ENCODE measurements at places on chromosomes 11 and 22. TPM values are rescaled to one million over a fixed set of nuclear protein-coding genes. Genes with fewer than 3 reads are reported as not detected.

- DNase-seq, result no peak
Measured at GRCh38 chr11:44140372-44140771, 44.9 kb downstream of the EXT2 start.

DNA sequence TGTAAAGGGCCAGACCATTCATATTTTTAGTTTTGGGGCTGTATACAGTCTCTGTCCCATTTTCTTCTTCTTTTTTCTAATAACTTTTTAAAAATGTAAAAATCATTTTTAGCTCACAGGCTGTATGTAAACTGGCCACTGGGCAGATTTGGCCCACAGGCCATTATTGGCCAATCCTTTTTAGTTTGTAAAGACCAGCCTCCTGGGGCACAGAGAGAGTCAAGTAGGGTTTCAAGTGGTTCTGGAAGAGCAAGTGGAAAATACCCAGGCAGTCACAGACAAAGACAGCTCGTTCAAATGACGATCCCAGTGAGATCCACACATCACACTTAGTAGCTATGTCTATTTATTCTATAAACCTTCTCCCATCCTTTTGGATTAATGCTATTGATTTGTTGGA lies 150.2 kb upstream of the ARHGAP20 start:
- no peak for DNase-seq

DNA sequence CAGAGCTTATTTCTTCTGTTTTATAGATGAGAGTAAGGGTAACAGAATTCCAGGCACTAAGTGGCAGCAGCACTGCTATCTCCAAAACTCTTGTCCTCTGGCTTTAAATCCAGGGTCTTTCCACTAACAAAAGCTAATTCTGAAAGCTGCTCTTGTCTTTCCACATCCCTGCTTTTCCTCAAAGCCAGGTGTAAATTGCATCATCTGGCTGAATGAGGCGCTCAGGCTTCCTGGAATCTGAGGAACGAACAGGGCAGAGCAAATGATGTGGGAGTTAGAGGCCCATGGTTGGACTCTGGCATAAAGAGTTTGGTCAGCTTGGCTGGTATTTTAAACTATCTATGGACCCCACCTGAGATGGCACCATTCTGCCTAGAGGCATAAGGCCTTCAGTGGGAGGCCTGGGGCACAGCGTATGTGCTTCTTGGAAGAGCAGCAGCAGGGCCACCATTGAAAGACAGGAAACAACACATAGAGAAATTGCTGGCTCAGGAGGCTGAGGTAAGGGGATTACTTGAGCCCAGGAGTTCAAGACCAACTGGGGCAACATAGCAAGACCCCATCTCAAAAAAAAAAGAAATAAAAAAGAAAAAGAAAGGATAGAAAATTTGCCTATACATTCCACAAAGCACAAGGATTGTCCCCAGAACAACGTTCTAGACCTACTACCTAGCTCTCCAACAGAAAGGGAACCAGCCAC lies 1.9 kb downstream of the KCNJ5 start:
- DNase-seq, result no peak

GRCh38 chr11:72482211-72482812 lies 48.0 kb upstream of the CLPB start:
- DNase-seq, result peak; percentile 47

DNA sequence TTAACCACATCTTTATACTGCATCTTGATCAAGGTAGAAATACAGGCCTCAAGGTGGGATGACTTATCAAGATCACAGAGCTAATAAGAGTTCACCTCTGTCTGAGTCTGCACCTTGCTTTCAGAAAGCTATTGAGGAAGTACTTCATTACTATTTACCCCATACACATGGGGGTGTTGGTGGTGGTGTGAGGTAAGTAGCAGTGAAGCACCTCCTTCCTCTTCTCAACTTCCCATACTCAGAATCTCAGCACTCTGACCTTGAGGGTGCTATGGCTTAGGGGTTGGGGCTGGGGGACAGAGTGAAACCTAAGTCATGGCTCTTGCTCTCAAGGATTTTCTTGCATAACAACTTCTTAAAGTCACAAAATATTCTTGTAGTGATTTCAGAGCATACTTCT lies 56.9 kb downstream of the ME3 start:
- DNase-seq, result no peak

GRCh38 chr11:8839306-8839956 lies 71.6 kb upstream of the AKIP1 start:
- DNase-seq, result no peak

GRCh38 chr11:109085708-109086373 lies 336.1 kb upstream of the C11orf87 start:
- no peak for DNase-seq

GRCh38 chr11:107587306-107587979 lies 3.5 kb upstream of the ELMOD1 start:
- DNase-seq, result no peak

GRCh38 chr11:72671152-72672099 lies 2.8 kb downstream of the PDE2A start:
- DNase-seq, result no peak

DNA sequence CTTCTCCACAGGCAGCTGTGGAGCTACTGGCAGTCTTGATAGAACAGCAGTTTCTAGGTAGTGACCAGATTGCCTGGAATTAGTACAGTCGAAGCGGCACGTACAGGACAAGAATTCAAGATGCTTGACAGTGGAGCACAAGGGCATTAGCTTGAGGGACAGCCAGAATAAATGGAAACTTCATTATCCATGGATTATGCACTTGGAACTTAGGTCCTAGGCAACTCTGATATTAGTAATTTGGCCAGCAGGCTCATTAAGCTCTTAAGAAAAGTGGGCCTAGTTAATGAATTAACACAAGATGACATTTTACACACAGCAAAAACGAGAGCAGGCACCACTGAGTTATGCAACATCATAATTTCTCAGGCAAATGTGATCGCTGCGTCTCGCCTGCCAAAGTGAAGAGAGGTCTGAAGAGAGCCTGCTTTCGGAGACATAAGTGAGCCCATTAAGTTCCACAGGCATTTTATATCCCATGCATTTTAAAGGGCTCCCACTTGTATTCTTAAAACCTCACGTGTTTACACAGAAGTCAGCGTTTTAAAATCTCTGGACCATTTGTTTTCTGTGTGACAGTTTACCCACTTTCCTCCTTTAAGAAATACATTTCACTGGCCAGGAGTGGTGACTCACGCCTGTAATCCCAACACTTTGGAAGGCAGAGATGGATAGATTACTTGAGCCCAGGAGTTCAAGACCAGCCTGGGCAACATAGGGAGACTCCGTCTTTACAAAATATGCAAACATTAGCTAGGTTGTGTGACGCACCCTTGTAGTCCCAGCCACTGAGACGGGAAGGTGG lies 66.2 kb downstream of the COMMD9 start:
- no peak for DNase-seq

DNA sequence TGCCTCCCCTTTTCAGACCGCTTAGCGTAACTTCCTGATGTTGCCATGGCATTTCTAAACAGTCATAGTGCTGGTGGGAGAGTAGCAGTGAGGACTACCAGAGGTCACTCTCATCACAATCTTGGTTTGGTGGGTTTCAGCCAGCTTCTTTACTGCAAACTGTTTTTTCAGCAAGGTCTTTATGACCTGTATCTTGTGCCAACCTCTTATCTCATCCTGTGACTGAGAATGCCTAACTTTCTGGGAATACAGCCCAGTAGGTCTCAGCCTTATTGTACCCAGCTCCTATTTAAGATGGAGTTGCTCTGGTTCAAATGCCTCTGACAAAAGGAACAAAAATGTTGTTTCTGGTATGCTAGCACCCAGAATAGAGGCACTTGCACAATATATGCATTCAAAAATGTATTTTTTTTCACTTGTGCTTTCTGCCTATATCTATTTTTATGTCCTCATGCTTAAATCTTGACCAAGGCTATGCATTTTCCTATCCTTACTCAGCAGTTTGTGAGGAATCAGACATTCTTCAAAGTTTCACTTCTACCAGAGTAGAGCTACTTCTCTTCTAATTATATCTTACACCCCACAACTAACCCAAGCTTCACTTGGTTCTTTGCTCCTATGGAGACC lies 16.1 kb upstream of the OR51M1 start:
- DNase-seq, result no peak

GRCh38 chr11:69644962-69645675 lies 4.2 kb downstream of the CCND1 start:
- DNase-seq, result no peak

DNA sequence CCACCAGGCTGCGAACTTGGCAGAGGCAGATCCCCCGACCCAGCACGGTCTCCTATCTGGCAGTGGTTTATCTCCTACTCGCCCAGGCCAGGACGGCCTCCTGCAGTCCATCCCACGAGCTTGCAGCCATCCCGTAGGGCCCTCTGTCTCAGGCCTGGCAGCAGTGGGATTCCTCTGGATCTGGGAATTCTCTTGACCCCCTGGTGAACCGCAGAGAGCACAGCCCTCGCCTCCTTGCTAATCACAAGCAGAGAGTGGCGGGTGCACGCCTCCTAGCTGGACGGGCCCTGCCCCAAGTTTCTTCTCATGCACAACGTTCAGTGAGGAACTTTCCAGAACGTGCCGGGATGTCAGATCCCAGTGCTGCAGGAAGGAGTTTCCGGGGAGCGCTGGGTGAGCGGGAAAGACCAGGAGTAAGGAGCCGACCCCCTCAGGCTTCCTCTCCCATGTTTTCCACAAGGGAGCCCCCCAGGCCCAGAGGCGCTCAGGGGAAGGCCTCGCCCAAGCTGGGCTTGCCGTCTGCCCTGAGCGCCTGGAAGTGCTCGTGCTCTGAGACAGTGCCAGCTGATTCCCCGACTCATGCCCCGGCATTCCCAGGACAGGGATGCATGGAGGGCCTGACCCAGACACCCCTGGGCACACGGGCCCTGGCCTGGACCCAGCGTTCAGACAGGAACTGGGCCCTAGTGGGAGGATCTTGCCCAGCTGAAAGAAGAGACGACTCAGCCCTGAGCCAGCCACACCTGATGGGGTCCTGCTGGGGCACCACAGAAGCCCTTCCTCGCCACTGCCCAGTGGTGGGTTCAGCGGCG lies 24.6 kb downstream of the IGF2 start:
- DNase-seq, result no peak

DNA sequence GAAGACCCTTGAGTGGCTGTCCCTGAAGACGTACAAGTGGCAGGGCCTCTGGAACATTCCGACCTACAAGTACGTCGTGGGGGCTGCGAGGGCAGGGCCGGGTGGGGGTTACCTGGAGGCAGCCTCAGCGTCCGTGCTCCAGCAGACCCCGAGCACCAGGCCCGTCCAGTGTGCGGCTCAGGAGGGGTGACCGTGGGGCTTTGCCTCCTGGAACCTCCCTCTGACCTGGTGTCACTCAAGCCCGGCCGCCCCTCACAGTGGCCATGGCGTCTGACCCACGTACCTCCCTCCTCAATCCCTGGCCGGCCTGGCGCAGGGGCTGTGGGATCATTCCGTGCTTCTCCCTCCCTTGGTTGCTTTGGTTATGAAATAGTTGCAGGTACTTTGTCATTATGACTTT lies 18.5 kb downstream of the RNH1 start:
- no peak for DNase-seq

DNA sequence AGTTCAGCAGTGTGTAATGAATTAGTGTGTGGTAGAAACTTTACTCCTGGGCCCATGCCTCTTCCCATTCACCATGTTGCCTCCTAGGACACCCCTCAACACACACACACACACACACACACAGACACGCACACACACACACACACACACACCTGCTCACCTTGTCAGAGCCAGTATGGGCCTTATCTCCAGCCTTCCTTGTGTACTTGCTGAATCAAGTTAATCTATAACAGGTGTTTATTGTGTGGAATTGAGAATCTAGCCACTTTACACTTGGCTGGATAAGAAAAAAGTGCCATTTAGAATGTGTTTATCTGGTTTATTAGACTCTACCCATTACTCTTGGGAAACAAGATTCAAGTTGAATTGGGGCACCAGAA lies 14.5 kb upstream of the ZDHHC13 start:
- DNase-seq, result no peak

- no peak for DNase-seq
Measured at GRCh38 chr11:132093536-132094259, 723.3 kb downstream of the NTM start.

DNA sequence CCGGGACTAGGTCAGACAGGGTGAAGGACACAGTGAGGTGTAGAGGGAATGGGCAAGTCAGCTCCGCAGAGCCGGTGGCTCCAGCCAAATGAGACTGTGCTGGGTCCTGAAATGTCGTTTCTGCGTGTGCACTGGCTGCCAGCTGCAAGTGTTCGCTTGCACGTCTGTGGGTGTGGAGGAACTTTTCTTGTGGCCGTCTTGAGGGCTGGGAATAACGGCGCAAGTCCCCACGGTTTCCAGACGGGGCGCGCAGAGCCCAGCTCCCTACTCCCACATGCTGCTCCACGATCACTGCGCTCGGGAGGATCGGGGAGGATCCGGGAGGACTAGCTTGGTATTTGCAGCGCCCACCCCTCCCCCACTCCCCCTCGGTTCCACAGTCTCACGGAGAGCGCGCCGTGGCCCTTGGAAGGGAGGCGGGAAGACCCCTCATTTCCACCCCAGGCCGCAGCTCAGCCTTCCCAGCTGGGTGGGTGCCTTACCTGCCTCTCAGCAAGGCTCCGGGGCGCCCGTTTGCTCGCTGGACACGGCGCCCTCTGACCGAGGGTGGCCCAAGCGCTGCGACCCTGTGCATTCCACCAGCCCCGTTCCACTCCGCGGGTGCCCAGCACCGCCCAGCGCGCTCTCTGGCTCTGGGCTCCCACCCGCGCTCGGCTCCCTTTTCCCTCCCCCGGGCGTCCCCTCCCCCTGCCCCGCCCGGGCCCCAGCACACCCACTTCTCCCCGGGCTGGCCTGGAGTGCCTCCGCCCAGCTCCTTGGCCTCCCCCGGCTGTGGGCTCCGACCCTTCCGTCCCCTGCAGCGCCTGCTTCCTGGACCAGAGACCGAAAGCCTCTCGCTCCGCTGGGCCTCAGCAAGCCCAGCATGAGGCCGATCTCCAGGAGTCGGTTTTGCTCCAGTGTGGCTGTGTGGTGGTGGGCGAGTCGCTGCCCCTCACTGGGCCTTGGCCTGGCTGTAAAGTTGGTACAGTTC lies at the start of gene KCNE3:
Gene KCNE3, minus strand, starts transcription at position 634 of the 970 bp plus-strand sequence. CDS start 9,986 bp downstream, outside the sequence.
- DNase-seq, result no peak

The SH3BP1 gene
- 103 TPM for total RNA-seq

DNA sequence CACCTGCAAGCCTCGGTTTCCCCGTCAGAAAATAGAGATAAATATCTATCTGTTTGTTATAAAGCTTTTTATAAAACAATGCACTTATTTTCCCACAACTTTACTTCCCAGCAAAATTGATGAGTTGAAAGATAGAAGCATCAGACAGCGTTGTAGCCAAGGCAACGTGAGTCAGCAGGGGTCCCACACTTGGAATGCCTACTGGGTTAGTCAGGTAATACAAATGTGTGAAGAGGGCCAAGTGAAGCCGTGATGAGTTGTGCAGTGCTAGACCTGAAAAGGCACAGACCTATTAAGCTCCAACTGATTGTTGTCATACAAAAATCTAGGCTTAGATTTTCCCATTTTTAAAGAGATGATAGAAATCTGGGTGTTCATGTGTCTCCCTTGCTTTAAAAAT lies 118.7 kb downstream of the PGR start:
- no peak for DNase-seq
